ENCODE measurements at places on chromosomes 1 and 21.
A peak's percentile ranks its signal among the peaks of the same experiment; 100 is the strongest.

DNA sequence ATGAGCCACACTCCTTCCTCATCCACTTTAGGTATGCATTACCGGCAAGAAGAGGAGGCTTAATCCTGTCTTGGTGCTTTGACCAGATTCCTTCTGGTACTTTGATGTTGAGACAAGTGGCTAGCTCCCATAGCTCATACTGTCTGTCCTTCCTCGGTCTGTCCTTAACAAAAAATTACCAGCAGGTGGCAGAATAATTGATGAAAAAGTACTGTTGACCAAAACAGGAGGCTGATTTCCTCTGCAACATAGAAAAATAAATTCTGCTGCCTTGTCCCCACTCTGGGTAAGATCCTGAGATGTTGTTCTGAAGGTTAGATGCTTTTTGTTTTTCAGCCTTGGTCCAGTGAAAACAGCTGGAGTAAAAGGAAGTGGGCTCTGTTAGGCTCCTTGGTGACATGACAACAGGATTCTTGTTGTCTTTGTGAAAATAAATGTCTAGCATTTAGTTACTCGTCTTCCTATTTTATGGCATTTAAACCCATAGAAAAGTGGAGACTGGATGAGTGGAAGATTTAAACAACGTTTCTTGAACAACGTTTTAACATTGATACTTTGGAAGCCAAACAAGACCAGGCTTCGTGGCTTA lies 11.2 kb upstream of the HJV start:
- DNase-seq, result peak; percentile 56

DNA sequence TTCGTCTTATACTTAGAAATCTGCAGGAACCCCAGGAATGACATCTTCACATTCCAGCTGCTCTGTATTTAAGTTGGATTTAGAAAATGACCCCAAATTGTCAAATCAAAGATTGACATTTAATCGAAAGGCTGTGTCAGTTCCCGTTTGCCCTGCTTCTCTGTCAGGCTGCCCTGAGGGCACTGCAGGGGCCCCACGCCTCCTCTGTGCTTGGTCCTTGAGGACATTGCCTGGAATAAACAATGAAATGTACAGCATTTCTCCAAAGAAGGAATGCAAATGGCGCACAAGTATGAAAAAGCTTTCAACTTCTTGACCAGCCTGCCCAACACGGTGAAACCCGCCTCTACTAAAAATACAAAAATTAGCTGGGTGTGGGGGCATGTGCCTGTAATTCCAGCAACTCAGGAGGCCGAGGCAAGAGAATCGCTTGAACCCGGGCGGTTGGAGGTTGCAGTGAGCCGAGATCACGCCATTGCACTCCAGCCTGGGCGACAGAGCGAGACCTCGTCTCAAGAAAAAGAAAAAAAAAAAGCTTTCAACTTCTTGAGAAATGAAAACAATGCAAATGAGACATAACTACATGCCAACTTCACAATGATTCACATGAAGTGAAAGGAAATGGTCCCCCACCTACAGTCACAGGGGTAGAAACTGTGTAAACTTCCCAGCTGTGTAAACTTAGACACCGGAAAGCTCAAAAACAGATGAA lies 3.0 kb downstream of the TMPRSS3 start:
- DNase-seq, result no peak

DNA sequence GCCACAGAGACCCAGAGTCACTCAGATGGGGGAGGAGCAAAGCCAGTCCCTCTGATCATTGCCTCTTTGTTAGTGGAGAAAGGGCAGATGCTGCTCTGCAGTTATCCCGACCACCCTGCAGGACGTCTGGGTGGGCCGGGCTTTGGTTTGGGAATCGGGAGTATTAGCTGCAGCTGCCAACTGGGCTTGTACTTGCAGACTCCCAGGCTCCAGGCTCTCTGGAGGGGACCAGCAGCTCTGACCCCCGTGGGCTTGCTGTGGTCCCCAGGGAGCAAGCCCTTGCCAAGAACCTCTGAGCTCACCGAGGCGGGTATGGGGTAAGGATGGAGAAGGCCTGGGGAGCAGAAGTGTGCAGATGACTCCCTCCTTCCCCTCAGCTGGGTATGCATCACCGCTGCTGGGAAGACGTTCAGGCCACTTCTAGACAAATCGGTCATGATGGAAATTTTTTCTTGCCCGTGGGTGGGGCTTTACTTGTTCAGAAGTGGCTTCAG lies 21.6 kb downstream of the MAPKAPK2 start:
- DNase-seq, result peak; percentile 64

DNA sequence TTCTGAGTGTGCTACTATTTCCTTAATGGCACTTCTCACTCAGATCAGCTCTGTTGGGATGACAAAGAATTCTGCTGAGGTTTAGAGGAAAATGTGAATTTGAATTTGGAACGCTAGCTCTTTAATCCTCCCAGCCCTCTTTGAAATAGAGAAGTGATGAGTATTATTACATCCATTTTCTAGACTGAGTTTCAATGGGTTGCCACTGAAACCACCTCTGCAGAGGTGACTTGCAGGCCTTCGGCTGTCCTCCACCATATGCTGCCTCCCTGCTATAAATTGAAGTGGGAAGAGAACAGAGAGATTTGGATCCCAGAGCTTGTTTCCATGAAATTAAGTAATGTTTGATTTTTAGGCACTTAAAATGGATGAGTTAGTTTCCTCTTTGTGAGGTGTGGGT lies 363.2 kb upstream of the SNX7 start:
- DNase-seq, result no peak

- DNase-seq, result peak; percentile 72
Measured at GRCh38 chr21:16842696-16843035, 670.2 kb upstream of the CXADR start.

DNA sequence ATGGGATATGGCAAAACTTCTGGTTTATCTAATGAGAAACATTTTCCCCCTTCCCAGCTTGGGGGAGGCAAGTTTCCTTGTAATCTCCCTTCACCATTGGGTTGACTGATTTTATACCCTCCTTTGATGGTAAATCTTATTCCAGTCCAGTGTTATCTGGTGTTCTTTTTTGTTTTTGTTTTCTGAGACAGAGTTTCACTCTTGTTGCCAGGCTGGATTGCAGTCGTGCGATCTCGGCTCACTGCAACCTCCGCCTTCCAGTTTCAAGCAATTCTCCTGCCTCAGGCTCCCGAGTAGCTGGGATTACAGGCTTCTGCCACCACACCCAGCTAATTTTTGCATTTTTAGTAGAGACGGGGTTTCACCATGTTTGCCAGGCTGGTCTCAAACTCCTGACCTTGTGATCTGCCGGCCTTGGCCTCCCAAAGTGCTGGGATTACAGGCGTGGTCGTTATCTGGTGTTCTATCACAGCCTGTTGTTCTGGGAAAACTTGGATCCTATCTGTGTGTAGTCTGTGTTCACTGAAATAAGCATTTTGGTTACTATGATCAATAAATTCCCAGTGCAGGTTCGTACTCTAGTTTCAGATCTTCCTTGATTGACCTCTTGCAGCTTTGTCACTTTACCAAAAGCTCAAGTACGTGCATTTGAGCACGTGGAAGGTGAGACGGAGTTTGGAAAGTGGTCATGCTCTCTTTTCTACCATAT lies 281.1 kb downstream of the NCAM2 start:
- DNase-seq, result no peak

All from NCI-H524 (cell line).